ENCODE measurements at places on chromosomes 3 and 15.

DNA sequence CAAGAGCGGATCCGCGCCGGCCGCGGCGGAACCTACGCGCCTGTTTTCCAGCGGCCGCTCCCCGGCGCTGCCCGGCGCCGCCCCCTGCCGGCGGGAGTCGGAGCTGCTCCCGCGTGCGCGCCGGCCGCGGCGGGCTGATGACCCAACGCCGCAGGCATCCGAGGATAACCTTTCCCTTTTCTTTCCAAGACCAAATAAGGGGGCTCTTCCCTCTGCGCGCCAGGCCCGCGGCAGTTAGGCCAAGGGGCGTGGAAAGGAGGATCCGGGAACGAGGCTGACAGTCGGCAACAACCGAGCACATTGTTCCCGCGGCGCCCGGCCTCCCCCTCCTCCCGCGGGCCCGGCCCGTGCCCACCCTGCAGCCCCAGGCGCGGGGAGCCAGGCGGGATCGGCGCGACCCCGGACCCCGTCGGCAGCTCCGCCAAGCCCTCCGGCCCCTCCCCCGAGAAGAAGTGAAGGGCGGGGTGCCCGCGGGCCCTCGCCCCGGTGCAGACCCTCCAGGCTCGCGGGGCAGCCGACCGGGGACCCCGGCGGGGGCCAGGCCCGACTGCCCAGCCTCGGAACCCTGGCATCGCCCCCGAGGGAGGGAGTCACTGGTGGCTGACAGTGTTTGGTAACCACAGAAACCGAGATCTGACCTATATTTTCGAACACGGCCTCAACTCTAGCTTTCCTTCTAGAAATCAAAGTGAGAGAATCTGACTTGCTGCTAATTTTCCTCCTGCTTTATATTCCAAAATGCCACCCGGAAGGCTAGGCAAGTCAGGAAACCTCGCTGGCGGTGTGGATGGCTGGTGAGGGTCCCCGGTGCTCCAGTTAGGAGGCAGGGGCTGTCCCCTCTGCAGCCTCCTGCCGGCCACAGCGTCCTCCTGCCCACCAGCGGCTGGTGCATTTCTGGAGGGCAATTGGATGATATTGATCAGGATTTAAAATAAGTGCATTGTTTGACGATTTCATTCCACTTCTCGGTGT lies 45.6 kb upstream of the SYNM start:
- DNase-seq = peak; percentile 90

GRCh38 chr15:66833803-66834202 lies 131.8 kb downstream of the SMAD6 start:
- no peak for DNase-seq

DNA sequence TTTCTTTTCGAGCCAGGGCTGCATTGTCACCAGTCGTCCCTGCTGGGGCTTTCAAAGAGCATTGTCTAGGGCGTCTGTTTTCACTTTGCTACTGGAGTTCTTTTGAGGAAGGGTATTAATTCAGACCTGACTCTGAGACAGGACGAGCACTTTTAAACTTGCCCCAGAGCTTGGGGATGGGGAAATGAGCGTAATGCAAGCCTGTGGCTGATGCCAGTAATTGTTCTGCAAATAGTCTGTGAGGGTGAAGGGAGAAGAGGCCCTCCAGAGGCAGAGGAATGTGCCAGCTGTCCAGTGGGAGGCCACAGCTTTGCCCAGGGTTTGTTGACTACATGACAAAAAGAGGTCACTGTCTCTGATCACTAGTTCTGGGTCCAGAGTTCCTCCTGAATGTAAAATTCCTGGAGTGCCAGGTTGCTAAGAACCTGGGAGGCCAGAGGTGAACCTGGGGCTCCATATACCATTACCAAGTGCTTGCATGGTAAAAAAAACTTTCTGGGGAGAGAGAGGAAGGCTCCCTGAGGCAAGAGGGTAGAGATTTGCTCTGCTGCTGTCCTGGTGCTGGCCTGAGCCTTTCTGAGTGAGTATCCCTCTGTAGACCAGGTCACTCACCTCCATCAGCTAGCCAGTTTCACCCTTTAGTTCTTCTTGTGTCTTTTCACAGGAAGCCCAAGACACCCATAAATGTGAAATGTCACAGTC lies 14.8 kb downstream of the EEFSEC start:
- no peak for DNase-seq

GRCh38 chr3:134536781-134537180 lies 50.9 kb downstream of the CEP63 start:
- DNase-seq = no peak

DNA sequence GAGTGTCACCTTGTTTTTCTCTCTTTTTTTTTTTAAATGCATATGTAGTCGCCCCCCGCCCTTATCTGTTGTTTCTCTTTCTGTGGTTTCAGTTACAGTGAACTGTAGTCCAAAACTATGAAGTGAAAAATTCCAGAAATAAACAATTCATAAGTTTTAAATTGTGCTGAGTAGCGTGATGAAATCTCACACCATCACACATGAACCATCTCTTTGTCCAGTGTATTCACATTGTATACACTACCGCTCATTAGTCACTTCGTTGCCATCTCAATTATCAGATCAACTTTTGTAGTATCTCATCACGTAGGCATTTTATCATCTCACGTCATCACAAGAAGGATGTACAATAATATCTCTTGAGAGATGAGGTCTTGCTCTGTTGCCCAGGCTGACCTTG lies 62.5 kb upstream of the MLF1 start:
- DNase-seq = no peak

GRCh38 chr3:63847718-63848450 lies 15.7 kb downstream of the THOC7 start:
- no peak for DNase-seq

- DNase-seq = no peak
Measured at GRCh38 chr15:58575045-58575786, 143.4 kb downstream of the LIPC start.

GRCh38 chr3:195208631-195209030 lies 62.3 kb downstream of the XXYLT1 start:
- DNase-seq = no peak

DNA sequence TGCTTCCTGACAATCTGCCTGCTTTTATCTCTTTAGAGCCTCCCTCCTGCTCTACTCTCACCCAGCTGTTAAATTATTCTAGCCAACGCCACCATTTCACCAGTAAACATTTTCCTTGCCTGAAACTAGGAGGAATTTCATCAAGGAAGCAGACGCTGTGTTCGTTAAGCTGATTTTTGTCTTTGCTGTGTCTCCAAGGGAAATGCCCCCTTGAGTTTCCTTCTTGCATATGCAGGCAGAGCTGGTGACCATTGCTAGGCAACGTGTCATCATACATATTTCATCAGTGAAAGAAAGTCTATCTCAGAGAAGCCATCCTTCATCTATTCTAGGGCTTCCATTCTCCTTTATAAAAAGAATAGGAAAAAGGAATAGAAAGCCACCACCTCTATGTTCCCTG lies 87.0 kb upstream of the ST8SIA2 start:
- no peak for DNase-seq

DNA sequence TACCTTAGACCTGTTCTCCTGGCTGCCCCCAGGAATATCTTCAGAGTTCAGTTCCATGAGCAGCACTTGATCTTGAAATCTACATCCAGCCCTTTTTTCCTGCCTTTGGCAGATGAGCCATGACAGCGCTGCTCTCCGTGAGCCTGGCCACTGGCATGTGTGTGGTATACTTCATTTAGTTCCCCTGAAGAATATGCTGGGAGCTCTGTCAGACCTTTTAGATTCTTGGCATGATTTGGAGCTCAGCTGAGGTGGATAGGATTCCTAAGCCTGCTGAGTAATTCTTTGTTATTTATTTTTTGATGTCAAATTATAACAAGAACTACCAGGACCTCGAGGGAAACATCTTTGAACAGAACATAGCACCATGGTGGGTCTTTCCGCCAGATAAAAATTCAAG lies 121.7 kb downstream of the EDEM1 start:
- no peak for DNase-seq

GRCh38 chr3:45864760-45865519 lies 21.4 kb upstream of the CCR9 start:
- peak; percentile 40 for DNase-seq

DNA sequence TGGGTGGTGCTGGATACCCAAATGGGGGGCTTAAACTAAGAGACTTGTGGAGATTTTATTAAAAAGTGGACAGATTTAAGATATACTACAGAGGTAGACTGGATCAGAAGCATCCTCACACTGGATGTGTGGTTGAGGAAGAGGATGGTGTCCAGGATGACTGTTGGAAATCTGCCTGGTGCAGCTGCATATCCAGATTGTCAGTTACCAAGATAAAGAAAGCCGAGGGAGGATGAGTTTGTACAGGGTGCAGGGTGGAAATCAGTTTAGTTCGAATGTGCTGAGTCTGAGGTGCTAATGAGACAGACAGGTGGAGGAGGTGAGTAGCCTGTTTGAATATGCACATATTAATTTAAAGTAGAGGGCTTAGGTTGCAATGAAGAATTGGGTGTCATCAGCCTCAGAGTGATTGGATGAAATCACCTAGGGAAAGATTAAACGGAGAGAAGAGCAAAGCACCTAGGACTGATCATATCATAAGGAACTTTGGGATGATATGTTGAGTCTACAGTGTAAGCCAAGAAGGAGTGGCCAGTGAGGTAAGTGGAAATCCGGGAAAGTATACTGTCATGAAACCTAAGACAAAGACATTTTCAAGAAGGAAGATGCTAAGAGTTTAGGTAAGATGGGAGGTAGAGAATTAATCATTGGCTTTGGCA lies 74.1 kb upstream of the GOLGA8B start:
- DNase-seq = no peak

GRCh38 chr15:64148581-64148980 lies 3.0 kb upstream of the SNX22 start:
- no peak for DNase-seq

DNA sequence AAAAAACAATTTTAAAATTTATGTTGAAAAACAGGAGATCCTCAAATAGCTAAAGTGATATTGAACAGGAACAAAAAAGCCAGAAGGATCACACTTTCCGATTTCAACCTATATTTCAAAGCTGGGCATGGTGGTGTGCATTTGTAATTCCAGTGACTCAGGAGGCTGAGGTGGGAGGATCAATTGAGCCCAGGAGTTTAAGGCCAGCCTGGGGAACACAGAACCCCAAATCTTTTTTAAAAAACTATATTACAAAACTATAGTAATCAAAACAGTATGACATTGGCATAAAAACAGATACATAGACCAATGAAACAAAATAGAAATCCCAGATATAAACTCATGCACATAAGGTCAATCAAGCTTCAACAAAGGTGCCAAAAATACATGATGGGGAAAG lies 68.4 kb downstream of the MEX3B start:
- DNase-seq = no peak

- DNase-seq = peak; percentile 56
Measured at GRCh38 chr15:67076147-67076843, 10.9 kb downstream of the SMAD3 start.

DNA sequence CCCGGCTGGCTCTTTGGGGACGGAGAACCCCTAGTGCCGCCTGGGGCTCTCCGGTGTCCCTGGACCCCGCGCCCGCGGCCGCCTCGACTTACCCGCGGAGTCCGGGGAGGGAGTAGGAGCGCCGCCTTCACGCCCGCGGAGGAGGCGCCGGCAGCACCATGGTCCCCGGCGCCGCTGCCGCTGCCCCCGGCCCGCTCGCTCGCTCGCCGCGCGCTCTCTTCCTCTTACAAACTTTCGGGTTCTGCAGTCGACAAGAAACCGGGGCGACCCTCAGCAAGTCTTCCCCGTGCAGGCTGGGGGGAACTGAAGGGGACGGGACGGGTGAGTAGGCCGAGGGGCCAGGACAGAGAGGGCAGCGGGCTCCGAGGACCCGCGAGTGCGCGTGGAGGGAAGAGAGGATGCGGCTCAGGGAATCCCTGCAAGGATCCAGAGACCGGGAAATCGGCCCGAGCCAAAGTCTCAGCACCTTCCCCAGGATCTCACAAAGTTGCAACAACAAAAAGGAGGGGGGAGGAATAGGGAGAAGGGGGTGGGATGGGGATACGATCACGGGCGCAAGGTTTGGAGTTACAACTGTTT lies 2.0 kb downstream of the FOXP1 start:
- peak; percentile 21 for DNase-seq

- no peak for DNase-seq
Measured at GRCh38 chr3:150727653-150728502, 24.2 kb upstream of the ERICH6 start.
